DMS79 treated with DMSO at 0.1 percent for 48 hours (cell line): ENCODE measurements at places on chromosomes 5 and 9.

GRCh38 chr9:106324591-106325280, 538.2 kb upstream of the ZNF462 start:
- no peak for DNase-seq

GRCh38 chr5:175808711-175809110, 62.7 kb upstream of the CPLX2 start:
- no peak for DNase-seq

GRCh38 chr5:159601216-159601615, 270.9 kb upstream of the IL12B start:
- no peak for DNase-seq

- no peak for DNase-seq
Measured at GRCh38 chr5:55205001-55205400, 22.1 kb downstream of the MCIDAS start.

DNA sequence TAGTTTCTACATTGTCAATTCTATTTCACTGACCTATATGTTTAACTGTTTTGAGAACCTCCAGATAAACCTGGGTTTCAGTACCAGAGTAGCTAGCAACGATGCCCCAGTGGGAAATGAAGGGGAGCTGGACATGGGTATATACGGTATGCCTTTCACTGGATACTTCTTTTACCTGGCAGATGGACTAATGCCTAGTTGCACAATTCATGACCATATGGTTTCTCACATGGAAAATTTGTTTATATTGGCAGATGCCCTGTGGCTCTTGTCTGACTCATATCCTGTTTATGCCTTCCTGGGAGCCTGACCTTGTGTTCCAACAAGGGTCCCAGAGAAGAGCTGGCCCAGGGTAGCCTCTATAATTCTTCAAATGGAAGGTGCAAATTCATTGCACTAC, 144.1 kb downstream of the MAT2B start:
- DNase-seq = no peak

GRCh38 chr5:151862811-151863472, 61.7 kb downstream of the GLRA1 start:
- no peak for DNase-seq

- no peak for DNase-seq
Measured at GRCh38 chr9:110161940-110162339, 46.0 kb downstream of the C9orf152 start.

GRCh38 chr5:77560677-77561263, 68.7 kb upstream of the WDR41 start:
- DNase-seq = peak; percentile 17

DNA sequence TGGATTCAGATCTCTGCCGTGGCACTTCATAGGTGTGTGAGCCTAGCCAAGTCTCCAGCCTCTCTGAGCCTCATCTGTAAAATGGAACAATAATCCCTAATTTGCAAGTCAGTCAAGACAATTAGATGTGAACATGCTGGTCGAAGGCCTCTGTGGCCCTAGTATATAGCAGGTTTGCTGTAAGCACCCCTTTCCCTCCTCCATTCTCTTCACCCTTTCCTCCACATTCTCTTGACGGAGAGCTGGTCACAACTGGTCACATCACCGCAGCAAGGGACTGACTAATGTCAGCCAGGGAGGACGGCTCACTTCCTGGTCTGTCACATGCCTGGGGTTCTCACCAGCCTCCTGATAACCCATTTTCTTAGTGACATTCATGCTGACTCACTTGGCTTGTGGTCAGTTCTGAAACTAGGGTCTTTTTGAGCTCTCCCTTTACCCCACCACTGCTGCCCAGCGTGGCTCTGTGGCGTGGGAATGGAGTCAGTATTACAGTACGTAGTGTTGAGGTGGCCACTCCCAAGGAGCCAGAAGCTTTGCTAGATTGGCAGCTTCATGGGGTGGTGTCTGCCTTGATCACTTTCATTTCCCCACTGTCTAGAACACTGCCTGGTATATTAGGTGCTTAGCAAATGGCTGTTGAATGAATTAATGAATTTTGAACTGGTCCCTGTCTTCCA, 47.8 kb downstream of the ERGIC1 start:
- no peak for DNase-seq

DNA sequence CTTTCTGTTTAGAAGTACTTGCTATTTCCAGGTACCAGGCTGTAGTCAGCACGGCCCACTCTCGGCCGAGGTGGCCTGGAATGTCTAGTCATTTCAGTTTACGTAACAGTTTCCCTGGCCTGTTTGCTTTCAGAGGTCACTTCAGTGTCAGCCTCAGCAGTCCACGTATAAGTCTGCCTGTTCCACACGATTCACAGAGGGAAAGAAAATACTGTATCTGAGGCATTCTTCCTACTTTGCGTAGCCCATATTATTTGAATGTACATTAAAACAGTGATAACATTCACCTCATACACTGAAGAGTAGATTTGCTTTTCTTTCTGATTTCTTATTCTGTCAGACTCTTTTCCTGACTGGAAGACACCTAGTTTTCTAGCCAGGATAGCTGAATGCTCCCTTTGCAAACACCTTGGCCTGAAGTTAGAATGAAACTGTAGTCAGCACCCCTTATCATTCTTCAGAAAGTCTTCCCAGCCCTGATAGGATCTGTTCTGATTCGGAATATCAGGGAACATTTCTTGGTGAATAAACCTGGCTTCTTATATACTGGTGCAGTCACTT, 140.9 kb downstream of the AOPEP start:
- no peak for DNase-seq

DNA sequence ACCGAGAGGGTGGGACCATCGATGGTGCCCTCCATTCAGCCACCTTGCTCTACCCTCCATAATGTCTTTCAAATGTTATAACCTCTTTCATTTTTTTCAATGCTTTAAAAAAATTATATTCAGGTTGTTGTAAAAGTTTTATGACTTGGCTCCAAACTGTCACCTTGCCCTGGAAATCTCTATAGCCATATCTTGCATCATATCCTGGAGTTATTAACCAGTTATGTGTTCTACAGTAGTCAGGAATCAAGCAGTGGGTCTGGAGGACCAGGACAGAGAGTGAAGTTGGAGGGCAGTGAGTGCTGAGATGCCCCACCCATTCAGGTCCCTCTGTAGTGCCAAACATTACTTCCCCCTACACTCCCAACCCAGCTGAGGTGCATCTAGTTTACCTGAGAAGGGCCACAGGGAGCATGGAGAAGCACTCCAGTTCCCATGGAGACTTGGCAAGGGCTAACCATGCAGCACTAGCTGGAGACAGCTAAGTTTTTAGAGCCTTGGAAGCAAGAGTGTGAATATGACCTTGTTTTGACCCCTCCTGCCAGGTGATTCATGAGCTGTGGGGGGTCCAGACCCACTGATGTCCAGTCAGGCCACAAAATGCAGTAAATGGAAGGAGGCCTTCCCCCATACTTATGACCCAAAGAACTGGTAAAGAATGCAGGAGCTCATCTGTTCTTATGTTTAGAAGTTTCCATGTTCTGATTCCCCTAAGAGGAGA, 5.5 kb downstream of the IFNA8 start:
- DNase-seq = no peak

- DNase-seq = no peak
Measured at GRCh38 chr5:81854485-81854884, 103.6 kb upstream of the SSBP2 start.
